ENCODE measurements at places on chromosomes 4 and X.
A peak's percentile ranks its signal among the peaks of the same experiment; 100 is the strongest.

- peak; percentile 8 for DNase-seq
These were observed 44.9 kb upstream of the SMAD1 start for GRCh38 chr4:145436796-145437195.

GRCh38 chr4:135934026-135934425 lies 1598.3 kb downstream of the PCDH18 start:
- no peak for DNase-seq

- DNase-seq, result no peak
These were observed 36.0 kb downstream of the FUNDC1 start for GRCh38 chrX:44506678-44507077.

DNA sequence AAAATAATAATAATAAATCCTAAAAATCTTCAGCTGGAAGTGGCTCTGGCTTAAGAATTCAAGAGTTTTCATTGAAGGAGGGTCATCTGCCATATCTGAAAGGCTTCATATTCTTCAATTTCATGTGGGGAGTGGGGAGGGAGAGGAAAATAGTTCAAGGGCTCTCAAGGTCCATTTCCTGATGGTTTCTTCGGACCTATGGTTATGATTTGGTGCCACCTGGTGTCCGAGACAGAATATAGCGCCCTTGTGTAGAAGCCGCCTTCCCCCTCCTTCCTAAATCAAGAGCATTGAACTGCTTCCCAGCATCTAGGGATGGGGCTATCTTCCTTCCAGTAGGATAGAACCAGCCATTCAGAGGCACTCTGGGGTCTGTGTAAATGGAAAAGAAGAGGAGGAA lies 34.3 kb downstream of the NLGN3 start:
- peak; percentile 6 for DNase-seq

GRCh38 chr4:171534391-171534790 lies 278.8 kb upstream of the GALNTL6 start:
- DNase-seq, result no peak

DNA sequence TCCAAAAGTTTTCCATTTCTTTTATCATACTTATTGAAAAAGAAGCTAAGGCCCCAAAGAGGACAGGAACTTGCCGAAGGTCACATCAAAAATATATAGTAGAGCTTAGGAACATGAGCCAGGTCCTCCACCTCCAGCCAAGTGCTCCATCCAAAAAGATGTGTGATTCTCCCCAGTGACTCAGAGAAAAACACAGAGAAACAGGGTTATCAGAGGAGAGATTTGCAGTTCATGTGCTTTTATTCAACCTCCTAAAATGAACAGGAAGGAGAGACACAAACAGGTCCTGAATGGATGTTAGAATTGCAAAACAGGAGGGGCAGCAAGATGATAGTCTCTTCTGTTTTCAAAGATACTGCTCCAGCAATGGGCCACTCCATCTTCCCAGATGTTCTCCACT lies 19.6 kb upstream of the FGF16 start:
- DNase-seq, result no peak

DNA sequence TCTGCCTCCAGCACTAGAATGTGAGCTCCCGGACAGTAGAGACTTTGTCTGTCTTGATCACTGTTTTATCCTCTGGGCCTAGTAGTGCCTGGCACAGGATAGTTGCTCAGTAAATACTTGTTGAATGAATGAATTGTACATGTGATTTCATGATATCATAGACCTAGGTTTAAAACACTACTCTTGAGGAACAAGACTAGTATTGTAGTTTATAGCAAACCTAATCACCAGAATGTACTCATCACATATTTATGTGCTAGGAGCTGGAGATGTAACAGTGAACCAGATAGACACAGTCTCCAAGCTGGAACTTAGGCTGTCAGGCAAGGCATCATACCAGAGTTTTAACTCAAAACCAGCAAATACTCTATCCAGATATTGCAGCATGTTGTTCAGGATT lies 23.5 kb downstream of the GAB3 start:
- DNase-seq, result no peak

DNA sequence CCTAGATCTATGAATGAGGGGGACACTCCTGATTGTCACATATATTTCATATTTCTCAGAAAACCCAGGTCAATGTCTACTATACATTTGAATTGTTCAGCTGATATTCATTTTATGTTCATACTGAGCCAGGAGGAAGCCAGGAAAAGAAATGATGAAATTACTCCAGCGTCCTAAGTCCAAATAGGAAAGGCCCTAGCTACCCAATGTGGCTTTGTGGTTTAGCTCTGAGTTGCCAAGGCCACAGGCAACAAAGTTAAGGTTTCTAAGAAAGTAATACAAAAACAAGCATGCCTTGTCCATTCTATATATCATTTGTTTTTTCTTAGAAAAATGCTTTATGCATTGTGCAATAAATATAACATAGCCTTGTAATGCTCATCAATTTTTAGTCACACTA lies 4.5 kb upstream of the CSN2 start:
- DNase-seq, result no peak

GRCh38 chrX:124488412-124489161 lies 142.2 kb downstream of the SH2D1A start:
- DNase-seq, result no peak
